Activated T-helper 1 cell treated with anti-CD3 and anti-CD28 coated beads, Interleukin-12 subunit alpha, Interleukin-12 subunit beta, Interleukin-2, Interleukin-4 antibody, amounts not matched to agents 30 ng/mL and 10 ng/mL and 1 ng/mL, durations not matched to agents 14 hours and 24 hours and 36 hours (primary cell): ENCODE measurements at places on chromosomes 2 and 18. TPM values are rescaled to one million over a fixed set of nuclear protein-coding genes. Genes with fewer than 3 reads are reported as not detected.

DNA sequence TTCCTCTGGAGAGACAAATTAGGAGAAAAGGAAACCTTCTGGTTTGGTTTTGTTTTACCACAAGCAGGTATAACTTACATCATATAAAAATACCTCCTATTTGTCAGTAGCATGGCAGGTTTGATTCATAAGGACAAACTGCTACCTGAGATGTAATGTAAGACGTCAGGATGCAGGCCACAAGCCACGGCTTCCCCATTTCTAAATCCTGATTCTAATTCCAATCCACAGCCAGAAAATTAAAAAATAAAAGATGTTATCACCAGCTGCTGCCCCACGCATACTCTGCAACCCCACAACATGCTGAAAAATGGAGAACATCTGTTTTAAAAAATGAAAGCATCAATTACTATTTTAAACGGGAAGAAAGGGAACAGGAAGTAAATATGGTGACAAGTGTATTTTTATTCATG is 197.6 kb downstream of the BCL11A start:
- DNase-seq: no peak

- no peak for DNase-seq
Observed at GRCh38 chr2:18245375-18245774, 315.1 kb downstream of the RDH14 start.

GRCh38 chr2:229800997-229801754 is 86.8 kb upstream of the DNER start:
- peak; percentile 50 for DNase-seq

GRCh38 chr2:65164426-65164891 is 34.6 kb upstream of the RAB1A start:
- no peak for DNase-seq

The CCDC74B gene
- 0.52 and 1.8 TPM in 2 replicates for total RNA-seq

DNA sequence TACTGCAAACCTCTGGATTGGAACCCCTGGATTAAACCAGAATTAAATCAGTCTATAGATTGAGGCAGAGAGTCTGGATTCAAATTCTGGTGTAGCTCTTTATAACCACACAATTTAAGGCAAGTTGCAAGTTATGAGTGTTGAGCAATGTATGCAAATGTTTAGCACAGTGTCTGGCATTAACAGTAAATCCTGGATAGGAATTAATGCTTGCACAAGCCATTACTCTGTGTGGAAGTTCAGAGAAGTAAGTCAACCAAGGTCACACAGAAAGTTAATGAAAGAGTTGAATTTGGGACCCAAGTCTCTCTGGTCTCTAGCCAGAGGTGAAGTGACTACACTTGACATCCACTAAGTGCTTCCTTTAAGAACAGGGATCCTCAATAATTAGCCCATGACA is 2.0 kb upstream of the MARCO start:
- no peak for DNase-seq

DNA sequence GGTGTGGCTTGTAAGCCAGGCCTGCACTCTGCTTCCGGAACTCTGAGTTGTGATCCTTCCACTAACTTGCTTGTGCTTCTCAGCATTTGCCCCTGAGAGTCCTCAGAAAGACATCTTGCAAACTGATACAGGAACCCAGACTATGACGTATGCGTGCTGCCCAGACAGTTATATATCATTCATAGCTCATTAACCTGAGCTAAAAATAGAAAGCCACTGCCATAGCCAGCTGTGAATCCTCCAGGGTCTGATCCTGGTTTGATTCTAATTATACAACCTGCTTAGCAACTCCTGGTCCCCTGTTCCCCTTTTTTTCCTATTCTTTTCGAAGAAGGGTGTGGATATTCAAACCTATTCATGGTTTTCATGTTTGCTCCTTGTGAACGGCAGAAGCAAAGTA is 63.7 kb downstream of the MARCHF4 start:
- no peak for DNase-seq

DNA sequence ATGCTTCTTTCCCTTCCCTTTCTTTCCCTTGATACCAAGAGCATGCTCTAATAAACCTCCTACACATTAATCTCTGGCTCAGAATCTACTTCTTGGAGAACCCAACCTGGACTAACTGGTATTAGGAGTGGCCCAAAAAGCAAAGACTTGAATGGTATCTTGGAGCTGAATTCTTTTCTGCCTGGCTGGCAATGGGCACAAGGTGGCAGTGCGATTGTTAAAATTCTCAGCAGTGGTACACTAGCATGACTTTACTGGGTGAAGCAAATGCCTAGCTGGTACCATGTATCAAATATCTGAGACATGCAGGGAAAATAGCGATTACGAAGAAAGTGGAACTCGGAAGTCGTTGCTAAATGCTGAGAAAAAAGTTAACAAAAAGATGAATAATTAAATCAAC is 376.1 kb downstream of the XIRP2 start:
- no peak for DNase-seq

DNA sequence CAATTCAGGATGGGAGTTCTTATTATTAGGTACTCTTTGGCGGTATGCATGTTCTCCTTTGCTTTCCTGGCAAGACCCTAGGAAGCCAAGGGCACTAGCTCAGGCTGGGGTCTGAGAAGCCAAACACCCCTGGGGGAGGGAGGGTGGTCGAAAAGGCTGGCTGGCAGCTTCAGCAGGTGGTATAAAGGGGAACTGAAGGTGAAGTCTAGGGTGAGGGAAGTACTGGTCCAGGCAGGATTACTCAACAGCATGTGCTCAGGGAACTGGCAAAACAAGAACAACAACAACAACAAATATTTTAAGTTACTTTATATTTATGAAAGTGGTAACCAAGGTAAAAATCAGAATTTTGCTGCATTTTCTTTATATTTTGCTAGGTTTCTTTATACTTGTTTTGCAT is 40.7 kb upstream of the PCBP1 start:
- no peak for DNase-seq

The CCDC68 gene
- total RNA-seq: not detected in 2 replicates
